ENCODE measurements at places on chromosomes 13 and 19.
A peak's percentile ranks its signal among the peaks of the same experiment; 100 is the strongest.

DNA sequence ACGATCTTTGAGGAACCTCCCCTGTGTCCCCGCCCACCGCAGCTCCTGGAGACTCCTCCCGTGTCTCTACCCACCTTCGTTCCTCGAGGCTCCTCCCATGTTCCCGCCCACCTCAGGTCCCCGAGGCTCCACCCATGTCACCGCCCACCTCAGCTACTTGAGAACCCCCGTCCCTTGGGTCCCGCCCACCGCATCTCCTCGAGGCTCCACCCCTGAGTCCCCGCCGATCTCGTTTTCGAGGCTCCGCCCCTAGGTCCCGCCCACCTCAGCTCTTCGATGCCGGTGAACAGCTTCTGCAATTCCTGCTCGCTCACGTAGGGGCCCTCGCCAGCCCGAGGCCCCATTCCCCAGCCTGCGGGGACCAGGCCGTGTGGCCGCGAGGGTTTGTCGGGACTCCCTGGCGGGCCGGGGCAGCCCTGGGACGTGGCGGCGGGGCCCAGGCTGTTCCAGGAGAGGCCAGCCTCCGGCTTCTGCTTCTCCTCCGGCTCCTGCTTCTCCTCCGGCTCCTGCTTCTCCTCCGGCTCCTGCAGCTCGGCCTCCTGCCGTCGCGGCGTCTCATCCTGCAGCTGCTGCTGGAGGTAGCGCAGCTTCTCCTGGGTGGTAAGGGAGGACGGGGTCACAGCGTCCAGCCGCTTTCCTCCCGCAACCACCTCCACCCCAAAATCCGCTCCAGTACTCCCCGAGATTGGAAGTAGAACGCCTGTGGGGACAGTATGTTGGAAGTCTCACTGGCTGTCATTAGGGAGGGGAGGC is 16.7 kb downstream of the TSKS start:
- H3K4me3 ChIP-seq, result no peak overlapping the region
- H3K36me3 ChIP-seq, result no peaks in the 10 kb centered on the region
- H3K4me1 ChIP-seq, result no peaks in the 10 kb centered on the region
- no peak overlapping the region for H3K27ac ChIP-seq
- peak; percentile 18 for DNase-seq

GRCh38 chr13:36131931-36132297 is 732 bp upstream of the DCLK1 start:
- H3K27me3 ChIP-seq, result peaks cover 3% of the 10 kb centered on the region
- no peak overlapping the region for H3K4me3 ChIP-seq
- H3K36me3 ChIP-seq, result no peaks in the 10 kb centered on the region
- no peak overlapping the region for H3K27ac ChIP-seq
- no peak for DNase-seq

DNA sequence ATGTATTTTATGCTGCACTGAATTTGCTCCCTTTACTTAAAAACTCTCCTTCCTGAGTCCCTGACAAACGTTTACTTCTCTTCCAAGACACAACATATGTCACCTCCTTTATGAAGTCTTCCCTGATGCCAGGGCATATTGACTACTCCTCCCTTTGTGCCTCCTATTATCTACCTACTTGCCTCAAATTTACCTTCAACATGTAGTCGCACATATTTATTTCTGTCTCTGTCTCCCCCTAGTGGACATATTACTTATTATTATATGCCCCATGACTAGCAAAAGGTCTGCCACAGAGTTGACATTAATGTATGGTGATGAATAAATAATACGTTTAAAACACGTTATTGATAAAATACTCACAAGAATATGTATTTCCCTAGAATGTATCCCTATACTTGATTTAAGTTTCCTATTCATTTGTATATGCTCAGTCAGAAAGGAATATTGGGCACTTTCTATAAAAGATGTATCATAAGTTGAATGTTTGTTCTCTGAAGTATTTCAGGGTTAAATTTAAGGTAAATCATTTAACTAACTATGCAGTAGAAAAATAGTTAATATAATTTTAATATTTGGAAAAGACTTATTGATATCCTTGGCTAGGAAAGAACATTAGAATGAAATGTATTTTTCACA is 250.3 kb upstream of the ATXN8OS start:
- H3K4me1 ChIP-seq, result no peaks in the 10 kb centered on the region
- no peak overlapping the region for H3K27ac ChIP-seq
- no peak for DNase-seq
- H3K36me3 ChIP-seq, result no peaks in the 10 kb centered on the region

GRCh38 chr13:40350283-40350992 is 316.0 kb downstream of the FOXO1 start:
- no peaks in the 10 kb centered on the region for H3K4me1 ChIP-seq
- no peak for DNase-seq
- H3K36me3 ChIP-seq, result no peaks in the 10 kb centered on the region
- H3K27me3 ChIP-seq, result no peaks in the 10 kb centered on the region

- peaks cover 3% of the 10 kb centered on the region for H3K27me3 ChIP-seq
- no peak within 1 kb of the TSS for H3K27ac ChIP-seq
- DNase-seq, result no peak
- H3K4me1 ChIP-seq, result peaks cover 5% of the 10 kb centered on the region
Measured at GRCh38 chr13:77918391-77919245, at the start of gene EDNRB. Gene EDNRB (minus strand): TSS chr13:77918831. CDS start chr13:77918573, 258 bp downstream.

DNA sequence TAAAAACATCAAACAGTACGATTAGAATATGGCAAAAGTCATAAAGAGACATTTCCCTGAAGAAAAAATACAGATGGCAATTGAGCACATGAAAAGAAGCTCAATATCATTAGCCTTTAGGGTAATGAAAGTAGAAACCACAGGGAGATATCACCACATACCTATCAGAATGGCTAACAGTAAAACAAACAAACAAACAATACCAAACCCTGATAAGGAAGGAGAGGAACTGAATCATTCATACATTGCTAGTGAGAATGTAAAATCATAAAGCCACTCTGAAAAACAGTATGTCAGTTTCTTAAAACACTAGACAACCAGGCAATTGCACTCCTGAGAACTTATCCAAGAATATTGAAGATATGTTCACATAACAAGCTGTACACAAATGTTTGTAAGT is 1342.5 kb upstream of the SLC10A2 start:
- no peak overlapping the region for H3K27ac ChIP-seq
- DNase-seq, result no peak
- H3K27me3 ChIP-seq, result no peaks in the 10 kb centered on the region
- H3K4me3 ChIP-seq, result no peak overlapping the region

DNA sequence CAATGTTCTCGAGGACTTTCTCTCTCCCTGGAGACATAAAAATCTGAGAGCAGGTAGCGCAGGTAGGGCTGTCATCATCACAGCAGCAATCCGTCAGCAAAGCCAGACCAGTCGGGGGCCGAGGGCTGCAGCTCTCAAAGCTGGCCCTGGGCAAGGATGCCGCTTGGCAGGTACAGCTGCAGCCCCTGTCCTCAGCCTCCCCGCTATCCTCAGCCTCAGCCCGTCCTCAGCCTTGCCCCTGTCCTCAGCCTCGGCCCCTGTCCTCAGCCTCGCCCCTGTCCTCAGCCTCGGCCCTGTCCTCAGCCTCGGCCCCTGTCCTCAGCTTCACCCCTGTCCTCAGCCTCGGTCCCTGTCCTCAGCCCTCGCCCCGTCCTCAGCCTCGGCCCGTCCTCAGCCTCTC is 10.9 kb downstream of the C13orf46 start:
- no peaks in the 10 kb centered on the region for H3K27me3 ChIP-seq
- H3K4me3 ChIP-seq, result no peak overlapping the region
- DNase-seq, result no peak
- peaks cover 10% of the 10 kb centered on the region for H3K36me3 ChIP-seq

DNA sequence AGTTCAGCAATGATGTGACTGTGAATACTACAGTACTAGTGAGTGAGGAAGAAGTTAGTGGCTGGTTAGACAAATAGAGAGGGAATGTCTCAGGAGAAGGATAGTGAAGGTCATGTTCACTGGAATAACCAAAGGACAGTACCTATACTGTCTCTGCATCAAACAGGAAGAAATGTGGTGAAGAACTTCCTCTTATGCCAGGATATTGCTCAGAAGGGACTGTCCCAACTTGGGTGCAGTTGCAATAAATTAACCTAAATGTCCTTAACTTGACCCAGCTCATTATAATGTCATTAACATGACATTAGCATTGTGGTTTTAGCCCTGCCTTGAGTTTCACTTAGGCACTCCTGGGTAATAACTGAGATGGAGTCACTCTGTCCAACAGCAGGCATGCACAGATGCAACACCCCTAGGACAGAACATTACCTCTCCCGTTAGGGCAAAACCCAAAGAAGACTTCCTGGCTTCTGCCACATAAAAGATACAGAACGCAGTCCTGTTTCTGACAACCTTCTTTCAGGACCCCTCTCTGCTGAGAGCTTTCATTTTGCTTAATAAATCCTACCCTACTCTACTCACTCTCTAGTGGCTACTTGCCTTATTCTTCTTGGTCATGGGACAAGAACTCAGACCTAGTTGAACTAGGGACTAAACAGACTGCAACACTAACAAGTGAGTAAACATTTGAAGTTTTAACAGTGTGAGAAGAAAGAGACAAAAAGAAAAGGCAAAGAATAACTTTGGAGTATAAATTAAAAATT is 1591.6 kb upstream of the MIR17HG start:
- no peaks in the 10 kb centered on the region for H3K4me1 ChIP-seq
- no peaks in the 10 kb centered on the region for H3K27me3 ChIP-seq
- DNase-seq, result no peak
- no peak overlapping the region for H3K4me3 ChIP-seq
- H3K36me3 ChIP-seq, result no peaks in the 10 kb centered on the region

DNA sequence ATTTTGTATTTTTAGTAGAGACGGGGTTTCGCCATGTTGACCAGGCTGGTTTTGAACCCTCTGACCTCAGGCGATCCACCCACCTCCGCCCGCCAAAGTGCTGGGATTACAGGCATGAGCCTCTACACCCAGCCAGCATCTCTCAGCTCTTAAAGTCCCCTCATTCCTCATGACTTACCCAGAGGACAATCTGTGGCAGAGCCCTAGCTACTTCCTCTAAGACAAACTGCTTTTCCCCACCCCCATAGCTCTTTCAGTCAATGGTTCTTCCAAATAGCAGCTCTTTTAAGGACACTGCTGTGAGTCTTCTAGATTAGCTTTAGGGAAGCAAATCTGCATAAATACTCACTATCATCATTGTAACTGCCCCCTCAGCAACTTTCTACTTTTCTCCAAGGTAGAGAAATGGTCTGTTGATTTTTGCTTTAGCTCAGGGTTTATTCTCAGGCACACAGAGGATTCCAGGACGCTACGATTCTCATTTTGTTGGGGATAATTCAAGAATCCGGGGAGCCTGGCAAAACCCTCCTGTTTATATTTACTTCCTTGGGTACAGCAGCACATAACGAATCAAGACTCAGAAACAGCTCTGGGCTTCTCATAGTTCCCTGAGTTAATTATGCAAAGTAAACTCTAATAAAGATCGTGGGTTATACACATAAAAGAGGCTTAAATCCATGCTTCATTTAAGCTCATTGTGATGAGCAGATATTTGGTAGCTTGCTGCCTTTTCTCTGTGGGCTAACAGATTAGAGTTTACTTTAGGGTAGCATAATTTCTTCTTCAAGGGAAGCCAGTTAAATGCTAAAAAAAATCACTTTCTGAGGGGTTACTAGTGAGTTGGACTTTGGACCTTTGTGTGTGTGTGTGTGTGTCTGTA is 357.4 kb downstream of the TDRD3 start:
- no peaks in the 10 kb centered on the region for H3K36me3 ChIP-seq
- H3K4me1 ChIP-seq, result no peaks in the 10 kb centered on the region
- no peak for DNase-seq
- H3K27me3 ChIP-seq, result no peaks in the 10 kb centered on the region
- H3K4me3 ChIP-seq, result no peak overlapping the region

DNA sequence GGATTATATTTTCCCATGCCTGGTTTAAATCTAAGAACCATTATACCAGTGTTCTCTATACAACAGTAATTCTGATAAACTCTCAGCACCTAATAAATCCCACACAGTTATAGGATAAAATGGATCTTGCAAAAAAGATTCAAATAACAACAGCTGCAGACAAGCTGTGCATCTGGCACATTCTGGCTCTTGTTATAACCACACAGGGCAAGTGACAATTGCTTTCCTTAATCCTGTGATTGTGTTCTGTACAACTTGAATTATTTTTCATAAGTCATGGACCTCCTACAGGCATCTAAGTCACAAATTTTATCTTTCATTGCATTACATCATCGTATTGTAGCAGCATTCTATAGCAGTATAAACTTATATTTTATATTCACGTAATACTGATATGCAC is 948.3 kb downstream of the SLITRK1 start:
- no peaks in the 10 kb centered on the region for H3K27me3 ChIP-seq
- no peaks in the 10 kb centered on the region for H3K4me1 ChIP-seq
- no peak for DNase-seq
- no peaks in the 10 kb centered on the region for H3K36me3 ChIP-seq

- H3K27me3 ChIP-seq, result no peaks in the 10 kb centered on the region
- no peaks in the 10 kb centered on the region for H3K4me1 ChIP-seq
- H3K4me3 ChIP-seq, result no peak overlapping the region
- H3K27ac ChIP-seq, result no peak overlapping the region
- H3K36me3 ChIP-seq, result peaks cover 6% of the 10 kb centered on the region
- DNase-seq, result no peak
Measured at GRCh38 chr19:38185562-38185961, 38.5 kb downstream of the DPF1 start.
